ENCODE measurements at places on chromosomes 3 and 15.
A peak's percentile ranks its signal among the peaks of the same experiment; 100 is the strongest.

DNA sequence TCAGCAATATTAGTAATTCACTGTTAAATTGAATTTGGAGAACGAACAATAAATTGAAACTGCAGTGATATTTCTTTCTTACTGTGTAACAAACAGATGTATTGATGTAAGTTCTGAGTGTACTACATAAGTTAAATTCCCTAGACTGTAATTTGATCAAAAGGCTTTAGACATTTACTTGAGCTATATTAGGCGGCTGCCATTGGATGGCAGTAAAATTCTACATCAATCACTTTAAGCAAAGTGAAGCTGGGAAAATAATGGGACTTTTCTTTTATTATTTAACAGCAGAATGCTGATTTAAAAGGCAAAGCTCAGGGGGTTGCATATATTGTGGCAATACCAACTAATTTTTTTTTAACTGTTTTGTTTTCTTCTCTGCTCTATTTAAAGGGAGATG, 212.6 kb upstream of the PLSCR5 start:
- DNase-seq = no peak

- DNase-seq = no peak
These were observed 67.2 kb upstream of the SIAH2 start for GRCh38 chr3:150830094-150830681.

DNA sequence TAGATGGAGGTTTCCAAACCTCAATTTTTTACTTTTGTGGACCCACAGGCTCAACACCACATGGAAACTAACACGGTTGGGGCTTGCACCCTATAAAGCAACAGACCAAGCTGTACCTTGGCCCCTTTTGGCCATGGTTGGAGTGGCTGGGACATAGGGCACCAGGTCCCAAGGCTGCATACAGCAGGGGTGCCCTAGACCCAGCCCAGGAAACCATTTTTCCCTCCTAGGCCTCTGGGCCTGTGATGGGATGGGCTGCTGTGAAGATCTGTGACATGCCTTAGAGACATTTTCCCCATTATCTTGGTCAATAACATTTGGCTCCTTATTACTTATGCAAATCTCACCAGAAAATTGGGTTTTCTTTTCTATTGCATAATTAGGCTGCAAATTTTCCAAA, 337.0 kb upstream of the CADM2 start:
- no peak for DNase-seq

DNA sequence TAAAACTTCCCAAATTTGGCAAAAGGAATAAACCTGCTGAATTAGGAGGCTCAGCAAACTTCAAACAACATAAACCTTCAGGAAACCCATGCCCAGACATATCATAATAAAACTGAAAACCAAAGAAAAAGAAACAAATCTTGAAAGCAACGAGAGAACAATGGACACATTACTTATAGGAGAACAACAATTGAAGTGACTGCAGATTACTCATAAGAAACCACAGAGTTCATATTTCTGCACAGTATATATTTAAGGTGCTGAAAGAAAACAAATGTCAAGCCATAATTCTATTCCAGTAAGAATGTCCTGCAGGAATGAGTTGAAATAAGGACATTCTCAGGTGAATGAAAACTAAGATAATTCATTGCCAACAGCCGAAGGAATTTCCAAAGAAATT, 80.8 kb upstream of the PROK2 start:
- no peak for DNase-seq

- no peak for DNase-seq
These were observed 81.8 kb upstream of the GRM7 start for GRCh38 chr3:6779140-6779539.

DNA sequence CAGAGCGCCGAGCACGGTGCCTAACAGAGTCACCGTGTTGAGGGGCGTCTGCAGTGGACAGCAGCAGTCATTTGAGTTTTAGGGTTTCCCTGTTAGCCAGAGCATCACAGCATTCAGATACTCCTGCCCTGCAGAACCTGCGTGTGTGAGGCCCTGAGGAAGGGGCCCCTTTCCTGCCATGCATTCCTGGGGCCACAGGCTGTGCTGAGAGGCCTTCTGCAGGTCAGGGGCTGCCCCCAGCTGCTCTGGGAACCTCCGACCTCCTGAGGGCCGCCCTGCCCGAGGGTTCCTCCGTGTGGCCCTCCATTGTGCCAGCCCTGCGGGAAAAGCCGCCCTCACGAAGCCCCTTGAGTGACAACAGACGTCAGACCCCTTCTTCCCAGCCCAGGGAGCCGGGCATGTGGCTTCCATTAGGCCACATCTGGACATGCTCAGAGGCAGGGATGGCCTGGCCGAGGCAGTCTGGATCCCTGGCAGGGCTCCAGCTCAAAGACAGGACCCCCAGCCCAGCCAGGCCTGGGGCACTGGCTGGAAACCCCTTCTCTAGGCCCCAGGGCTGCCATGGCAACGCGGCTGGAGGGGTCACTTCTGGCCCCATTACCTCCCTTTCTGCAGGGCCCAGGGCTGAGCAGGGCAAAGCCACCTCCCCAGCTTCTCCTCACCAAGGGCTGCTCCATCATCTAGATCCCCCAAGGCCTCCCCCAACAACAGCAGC, 25.3 kb downstream of the FBLN2 start:
- DNase-seq = no peak

DNA sequence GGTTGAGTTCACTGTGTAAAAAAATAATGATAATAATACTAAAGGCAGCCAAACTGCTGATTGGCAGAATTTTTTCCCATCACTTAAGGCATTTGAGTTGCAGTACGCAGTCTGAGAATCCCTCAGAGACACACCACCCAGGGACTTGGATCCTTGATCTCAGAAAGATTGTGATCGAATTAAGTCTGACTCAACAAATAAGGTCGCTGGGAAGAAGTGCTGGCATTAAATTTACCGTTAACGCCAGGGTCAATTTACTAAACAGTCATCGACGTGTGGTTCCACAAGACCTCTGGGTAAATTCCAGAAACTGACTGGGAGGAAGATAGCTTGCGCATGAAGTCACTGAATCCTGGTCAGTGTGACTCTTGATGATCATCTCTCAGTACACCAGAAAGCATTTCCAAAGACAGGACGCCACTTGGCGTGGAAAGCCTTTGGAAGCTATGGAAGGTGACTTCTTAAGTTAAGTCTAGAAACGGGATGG, 48.3 kb upstream of the CGNL1 start:
- DNase-seq = no peak

- DNase-seq = no peak
These were observed 28.8 kb upstream of the UBL7 start for GRCh38 chr15:74489518-74490338.

DNA sequence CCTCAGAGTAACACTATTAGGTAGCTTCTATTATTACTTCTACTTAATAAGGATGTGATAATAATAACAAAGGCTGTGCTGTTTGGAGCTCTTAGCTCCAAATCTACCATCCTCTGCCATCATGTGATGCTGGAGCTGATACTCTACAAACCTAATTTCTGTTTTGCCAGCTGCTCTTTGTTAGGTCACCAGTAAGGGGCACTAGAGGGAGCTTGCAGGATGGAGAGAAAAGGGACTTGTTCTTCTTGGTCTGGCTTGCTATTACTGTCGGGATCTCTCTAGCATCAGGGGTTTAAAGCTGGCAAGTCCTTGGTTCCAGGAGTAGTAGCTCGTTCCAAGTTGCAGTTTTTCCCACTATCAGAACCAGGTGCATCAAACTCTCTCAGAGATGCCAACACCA, 194.9 kb upstream of the KBTBD8 start:
- DNase-seq = no peak

- DNase-seq = no peak
These were observed 94.7 kb downstream of the SSR3 start for GRCh38 chr3:156460206-156460611.

DNA sequence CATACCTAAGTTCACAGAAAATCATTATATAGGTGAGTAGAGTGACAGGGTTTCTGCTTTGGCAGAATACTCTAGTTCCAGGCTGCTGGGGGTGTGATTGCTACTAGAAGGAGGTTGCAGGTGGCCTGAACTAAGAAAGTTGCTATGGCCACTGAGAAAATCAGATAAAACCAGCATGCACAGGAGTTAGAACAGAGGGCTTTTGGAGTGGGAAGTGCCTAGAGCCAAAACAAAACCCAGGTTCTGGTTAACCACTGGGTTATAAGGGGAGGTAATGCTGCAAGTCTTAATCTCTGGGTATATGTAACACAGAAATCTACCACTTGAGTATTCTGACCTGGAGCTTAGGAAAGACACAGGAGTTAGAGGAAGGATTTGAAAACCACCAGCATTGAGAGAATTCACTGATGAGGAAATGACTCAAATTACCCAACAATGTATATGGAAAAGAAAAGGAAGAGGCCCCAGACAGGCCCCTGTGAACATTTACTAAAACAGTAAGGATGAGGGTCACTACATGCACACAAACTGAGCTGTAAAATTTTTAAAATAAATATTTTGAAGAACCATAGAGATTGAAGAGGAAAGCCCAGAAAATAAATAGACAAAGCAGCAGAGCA, 60.0 kb downstream of the PLOD2 start:
- no peak for DNase-seq

DNA sequence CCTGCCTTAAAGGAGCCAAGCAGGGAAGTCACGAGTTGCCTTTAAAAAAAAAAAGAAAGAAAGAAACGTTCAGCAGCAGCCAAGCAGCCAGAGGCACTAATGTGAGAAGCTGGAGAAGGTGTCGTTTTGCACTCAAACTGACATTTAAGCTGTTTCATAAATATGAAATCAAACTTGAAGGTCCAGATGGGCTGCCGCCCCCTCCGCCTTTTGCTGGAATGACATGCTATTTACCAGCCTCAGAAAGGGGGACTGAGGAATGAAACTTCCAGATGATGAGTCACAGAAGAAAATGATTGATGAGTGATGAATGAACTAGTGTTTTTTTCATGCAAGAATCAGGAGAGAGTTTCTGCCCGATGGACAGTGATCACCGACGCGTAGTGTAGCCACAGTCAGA, 396.8 kb downstream of the IGSF11 start:
- peak; percentile 1 for DNase-seq

GRCh38 chr15:39327005-39327730, 253.7 kb upstream of the THBS1 start:
- no peak for DNase-seq

- DNase-seq = no peak
These were observed 70.4 kb upstream of the GATA2 start for GRCh38 chr3:128563439-128563838.

DNA sequence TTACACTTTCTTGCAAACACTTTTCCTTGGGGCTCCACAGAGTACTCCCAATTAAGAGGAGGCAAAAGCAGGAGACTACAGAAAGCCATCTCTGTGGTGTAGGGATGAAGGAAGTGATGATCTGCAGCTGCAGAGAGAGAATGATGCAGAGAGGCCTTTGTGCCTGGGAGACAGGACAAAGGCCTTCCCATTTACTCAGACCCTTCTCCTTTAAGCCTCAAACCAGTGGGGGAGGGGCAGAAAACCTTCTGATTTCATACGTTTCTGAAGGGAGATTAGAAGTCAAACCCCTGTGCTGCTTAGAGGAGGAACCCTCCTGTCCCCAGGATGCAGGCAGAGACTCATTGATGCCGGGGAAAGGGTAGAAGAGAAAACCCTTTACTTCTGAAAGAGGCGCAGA, 130.8 kb downstream of the NEO1 start:
- no peak for DNase-seq

- no peak for DNase-seq
These were observed 57.2 kb downstream of the IL16 start for GRCh38 chr15:81253846-81254245.

DNA sequence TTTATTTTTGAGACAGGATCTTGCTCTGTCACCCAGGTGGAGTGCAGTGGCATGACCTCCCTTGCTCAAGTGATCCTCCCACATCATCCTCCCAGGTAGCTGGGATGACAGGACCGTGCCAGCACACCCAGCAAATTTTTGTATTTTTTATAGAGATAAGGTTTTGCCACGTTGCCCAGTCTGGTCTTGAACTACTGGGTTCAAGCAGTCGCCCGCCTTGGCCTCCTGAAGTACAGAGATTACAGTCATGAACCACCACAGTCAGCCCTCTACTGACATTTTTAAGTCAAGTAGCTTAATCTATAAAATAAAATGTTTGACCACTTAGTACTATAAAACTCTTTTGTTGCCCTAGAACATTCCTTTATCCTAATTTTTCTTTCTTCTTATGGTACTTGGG, 198.8 kb downstream of the FNDC3B start:
- no peak for DNase-seq

DNA sequence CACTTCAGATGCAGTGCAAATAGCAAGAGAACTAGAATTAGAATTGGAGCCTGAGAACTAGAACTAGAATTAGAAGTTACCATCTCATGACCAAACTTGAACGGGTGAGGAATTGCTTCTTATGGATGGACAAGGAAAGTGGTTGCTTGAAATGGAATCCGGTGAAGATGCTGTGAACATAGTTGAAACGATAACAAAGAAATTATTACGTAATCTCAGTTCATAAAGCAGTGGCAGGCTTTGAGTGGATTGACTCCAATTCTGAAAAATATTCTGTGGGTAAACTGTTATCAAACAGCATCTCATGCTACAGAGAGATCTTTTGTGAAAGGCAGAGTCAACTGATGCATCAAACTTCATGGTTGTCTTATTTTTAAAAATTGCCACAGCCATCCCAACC, 48.0 kb upstream of the GSK3B start:
- DNase-seq = no peak

- no peak for DNase-seq
These were observed 47.7 kb downstream of the MYO5A start for GRCh38 chr15:52480990-52481389.

GRCh38 chr3:117719316-117719926, 1009.8 kb downstream of the TUSC7 start:
- no peak for DNase-seq

- no peak for DNase-seq
These were observed 11.1 kb downstream of the TNK2 start for GRCh38 chr3:195897081-195897852.

GRCh38 chr3:69085833-69086722, 1.3 kb downstream of the ARL6IP5 start:
- DNase-seq = peak; percentile 73

GRCh38 chr15:99486371-99487336, 79.1 kb upstream of the MEF2A start:
- DNase-seq = peak; percentile 25

- no peak for DNase-seq
These were observed 10.7 kb upstream of the CHSY1 start for GRCh38 chr15:101262551-101262950.

GRCh38 chr3:133384331-133385027, 15.4 kb upstream of the BFSP2 start:
- peak; percentile 54 for DNase-seq

GRCh38 chr3:100641471-100642032, 32.2 kb downstream of the ADGRG7 start:
- DNase-seq = no peak

- no peak for DNase-seq
These were observed 30.0 kb downstream of the PAQR5 start for GRCh38 chr15:69328739-69329138.

- no peak for DNase-seq
These were observed 912.7 kb downstream of the TUSC7 start for GRCh38 chr3:117622171-117622841.

GRCh38 chr3:167382155-167382554, 2.1 kb upstream of the ZBBX start:
- no peak for DNase-seq

- no peak for DNase-seq
These were observed 81.9 kb upstream of the ADAMTSL3 start for GRCh38 chr15:83571820-83572707.

Measured in anterior cingulate cortex (tissue), 58 donors.